ENCODE measurements at places on chromosomes 6 and 20.
A peak's percentile ranks its signal among the peaks of the same experiment; 100 is the strongest.

DNA sequence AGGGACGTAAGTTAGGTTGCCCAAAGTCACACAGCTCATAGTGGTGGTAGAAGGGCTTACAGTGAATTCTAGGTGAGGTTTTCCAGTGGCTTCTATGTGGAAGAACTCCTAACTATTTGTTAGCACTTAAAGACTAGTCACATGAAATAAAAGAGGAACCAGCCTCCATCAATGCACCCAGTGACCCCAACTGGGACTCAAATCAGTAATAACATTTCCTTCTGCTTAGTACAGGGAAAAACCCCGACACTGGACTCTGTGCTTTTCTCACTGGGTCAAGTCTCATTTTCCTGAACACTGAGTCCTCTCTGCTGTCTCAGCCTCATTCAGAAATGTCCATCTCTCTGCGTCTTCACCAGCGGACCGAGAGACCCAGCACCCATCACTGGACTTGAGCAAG lies 89.2 kb downstream of the SLC22A23 start:
- peak; percentile 80 for DNase-seq

DNA sequence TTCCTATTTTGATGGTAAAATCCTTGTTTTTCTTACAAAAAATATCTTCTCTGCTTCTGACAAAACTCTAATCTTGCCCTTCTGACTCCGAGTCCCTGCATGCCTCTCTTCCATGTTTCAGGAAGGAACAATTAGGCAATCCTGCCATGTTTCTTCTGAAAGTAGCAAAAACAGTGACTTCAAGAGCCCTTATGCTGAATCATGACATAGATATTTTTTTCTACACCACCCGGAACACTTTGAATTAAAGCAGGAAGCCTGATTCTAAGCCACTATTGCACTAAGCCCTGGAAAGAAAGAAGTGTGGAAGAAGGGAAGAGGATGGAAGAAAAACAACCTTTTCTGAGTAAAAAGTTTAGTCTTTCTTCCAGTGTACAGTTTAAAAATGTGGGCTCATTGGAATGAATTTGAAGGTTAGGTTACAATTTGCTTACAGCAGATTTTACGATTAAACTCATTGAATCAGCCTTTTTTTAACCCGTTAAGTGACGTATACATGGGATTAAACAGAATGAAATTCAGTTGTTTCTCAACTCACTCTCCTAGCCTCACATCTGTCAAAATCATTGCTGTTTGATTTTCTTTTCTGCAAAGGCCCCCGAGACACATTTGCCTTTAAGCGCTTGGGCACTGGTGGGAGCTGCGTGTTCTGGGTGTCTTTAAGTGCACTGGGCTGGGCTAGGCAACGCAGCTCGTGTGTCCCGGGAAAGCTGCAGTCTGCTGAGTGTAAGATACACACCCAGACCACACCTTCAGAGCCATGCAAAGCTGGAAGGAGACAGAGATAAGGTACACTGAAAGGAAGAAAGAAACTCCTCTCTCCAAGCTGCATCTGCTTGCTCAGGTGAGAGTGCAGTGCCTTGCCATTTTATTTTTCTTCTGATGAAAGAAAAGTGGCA lies 159.4 kb upstream of the CITED2 start:
- DNase-seq, result peak; percentile 65

DNA sequence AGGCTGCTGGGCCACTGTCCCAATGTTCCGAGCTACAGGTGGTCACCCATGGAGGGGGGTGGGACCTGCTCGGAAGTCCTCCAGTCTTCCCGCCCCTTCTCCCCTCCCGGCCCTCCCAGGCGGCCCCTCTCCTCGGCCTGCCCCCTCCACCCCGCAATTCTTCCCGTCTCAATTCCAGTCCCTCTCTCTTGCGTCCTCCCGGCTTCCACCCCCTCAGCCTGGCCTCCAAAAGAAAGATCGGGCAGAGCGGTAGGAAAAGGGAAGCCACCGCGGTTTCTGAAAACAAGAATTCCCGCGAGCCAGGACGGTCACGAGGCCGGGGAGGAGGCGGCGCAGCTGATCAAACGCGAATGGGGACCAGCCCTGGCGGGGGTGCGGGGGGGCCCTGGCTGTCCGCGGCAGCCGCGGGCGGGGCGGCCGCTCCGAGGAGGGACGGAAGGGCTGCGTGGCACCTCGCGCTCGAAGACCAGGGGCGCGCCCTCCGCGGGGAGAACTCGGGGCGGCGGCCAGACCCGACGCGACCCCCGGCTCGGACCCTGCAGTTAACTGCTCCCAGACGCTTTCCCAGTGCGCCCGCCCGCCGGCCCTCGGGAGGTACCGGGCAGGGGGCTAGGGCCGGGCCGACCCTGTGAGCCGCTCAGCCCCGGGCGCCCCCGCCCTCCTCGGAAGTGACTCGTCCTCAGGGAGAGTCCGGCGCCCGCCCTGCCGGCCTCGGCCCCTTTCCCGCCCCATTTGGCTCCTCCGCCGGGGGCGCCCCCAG lies 1.0 kb downstream of the PXDC1 start:
- DNase-seq, result peak; percentile 90

DNA sequence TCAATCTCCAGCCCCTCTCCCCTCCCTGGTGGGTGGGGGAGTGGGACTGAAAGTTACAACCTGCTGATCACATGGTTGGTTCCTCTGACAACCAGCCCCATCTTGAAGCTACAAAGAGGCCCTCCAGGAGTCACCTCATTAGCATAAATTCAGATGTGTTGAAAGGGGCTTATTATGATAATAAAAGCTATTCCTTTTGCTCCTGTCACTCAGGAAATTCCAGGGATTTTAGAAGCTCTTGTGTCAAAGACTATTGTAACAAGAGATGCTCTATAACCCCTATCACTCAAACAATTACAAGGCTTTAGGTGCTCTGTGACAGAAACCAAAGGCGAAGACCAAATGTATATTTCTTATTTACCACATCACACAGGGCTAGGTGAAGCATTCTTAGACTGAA lies 30.1 kb upstream of the MBOAT1 start:
- DNase-seq, result no peak

GRCh38 chr6:167134448-167135328 lies 11.8 kb downstream of the CCR6 start:
- DNase-seq, result no peak
